ENCODE measurements at places on chromosomes 6 and 20.

GRCh38 chr6:79463621-79464050, 73.6 kb downstream of the LCA5 start:
- DNase-seq = peak; percentile 46

DNA sequence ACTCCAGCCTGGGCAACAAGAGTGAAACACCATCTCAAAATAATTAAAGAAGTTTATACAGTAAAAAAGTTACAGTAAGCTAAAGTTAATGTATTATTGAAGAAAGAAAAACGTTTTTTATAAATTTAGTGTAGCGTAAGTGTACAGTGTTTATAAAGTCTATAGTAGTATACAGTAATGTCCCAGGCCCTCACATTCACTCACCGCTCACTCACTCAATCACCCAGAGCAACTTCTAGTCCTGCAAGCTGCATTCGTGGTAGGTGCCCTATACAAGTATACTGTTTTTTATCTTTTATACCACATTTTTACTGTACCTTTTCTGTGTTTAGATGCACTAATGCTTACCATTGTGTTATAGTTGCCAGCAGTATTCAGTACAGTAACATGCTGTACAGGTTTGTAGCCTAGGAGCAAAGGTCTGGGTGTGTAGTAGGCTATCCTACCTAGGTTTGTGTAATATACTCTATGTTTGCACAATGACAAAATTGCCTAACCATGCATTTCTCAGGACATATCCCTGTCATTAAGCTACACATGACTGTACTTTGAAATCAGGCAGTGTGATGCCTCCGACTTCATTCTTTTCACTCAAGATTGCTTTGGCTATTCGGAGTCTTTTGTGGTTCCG, 16.7 kb downstream of the MGME1 start:
- DNase-seq = no peak

DNA sequence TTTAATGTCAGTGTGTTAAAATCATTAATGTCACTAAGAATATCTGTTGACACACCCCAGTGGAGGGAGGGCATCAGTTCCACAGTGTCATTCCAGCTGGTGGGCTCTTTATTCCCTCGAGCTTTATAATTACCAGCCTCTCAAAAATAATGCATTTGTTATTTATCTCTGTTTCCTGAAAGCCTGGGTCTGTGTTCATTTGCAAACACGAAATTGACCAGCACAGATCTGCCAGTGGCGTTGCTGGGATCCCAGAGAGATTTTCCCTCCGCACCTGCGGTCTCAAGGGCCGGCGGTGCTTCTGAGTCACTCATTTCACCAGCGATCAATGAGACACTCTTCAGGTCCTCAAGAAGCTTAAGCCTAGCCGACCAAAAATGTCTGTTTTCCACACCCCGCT, 5.7 kb upstream of the PYGB start:
- no peak for DNase-seq

DNA sequence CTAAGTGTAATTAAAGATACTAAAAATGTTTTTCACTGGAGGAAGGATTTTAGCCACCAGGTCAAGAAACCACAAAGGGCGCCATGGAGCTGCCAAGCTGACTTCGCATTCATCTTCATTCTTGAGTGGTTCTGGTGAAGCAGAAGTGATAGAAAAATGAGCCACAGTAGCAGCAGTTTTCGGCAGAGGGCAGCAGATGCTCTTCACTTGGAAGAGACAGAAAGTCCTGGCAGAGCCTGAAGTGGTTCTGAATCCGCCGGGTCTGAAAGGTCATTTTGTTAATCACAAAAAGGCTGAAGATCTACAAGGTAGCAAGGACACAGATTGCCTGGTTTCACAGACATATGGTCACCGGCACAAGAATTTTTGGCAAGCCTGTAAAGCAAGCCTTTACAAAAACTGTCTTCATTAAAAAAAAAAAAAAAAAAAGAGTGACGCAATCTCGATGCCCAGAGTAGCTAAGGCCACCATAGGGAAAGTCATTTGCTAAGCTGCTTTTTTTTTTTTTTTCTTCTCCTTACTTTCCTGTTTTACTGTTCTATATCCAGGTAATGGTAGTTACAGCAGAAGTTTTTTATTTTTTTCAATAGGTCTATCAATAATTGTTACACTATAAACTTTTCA, 345.1 kb upstream of the AGPAT4 start:
- peak; percentile 35 for DNase-seq

DNA sequence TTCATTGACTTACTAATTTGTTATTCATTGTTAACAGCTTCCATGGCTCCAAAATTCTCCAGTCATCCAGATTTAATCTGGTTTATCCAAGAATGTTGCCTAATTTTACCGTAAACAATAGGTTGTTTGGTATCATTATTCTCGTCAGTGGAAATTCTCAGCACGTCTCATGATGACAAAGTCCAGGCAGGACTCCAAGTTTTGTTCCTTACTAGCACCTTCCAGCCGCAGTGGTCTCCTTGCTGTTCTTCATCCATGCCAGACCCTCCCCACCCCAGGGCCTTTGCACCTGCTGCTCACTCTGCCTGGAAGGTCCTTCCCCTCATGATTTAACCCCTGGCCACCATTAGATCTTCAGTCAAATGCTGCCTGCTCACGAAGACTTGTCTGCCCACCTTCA, 48.1 kb upstream of the NAA20 start:
- no peak for DNase-seq
